Left colon (tissue), 2 donors: ENCODE measurements at places on chromosomes 7 and 10. TPM values are rescaled to one million over a fixed set of nuclear protein-coding genes. Genes with fewer than 3 reads are reported as not detected.

GRCh38 chr10:11434324-11434723 lies 177.1 kb downstream of the USP6NL start:
- no peak for DNase-seq

- DNase-seq = no peak
These were observed 165.6 kb upstream of the FAM3C start for GRCh38 chr7:121561717-121562116.

DNA sequence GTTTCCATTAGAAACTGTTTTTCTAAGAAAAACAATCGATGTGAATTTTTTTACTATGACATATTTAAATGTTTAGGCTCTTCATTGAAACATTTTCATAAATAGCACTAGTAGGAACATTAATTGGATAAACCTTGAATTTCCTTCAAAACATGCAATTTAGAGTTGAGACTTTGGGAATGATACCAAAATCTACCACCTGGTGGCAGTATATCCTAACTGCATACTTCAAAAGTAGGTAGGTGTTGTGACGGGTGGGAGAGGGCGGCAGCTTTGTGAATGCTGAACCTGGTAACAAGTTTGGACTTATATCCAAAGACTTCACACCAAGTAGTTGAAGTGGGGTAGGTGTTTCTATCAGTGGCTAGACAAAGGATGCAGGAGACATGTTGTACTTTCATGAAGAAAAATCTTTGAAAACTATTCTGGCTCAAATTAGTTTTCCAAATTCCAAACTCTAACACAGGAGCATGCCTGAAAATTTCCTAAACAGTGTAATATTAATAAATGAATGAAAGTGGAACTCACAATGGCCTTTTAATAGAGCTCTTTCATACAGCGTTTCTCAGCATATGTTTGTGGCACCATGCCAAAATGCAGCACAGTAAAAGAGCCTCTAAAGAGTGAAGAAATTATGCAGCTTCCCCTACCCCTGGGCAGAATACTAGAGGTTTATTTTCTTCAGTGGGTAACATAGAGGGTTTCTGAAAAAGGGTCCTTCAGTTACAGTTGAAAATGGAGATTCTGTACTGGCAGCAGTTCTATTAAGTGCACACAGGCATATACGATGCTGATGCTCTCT lies 201.0 kb upstream of the TPK1 start:
- no peak for DNase-seq

- no peak for DNase-seq
These were observed 26.3 kb downstream of the NEBL start for GRCh38 chr10:20870834-20871233.

DNA sequence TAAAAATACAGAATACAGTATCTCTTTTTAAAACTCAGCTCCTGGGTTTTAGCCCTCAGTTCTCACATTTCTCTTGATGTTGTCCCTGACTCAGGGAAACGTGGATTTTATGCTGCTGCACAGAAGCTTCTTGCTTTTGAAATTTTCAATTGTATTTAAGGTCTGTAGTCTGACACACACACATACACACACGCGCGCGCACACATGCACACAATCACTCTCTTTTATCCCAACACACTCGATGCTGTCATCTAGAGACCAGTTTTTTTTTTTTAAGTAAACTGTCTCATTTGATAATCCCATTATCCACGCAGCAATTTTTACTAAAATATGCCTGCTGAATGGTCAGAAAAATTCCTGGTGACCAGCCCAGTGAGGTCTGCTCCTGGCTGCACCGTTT lies 108.6 kb downstream of the KMT2E start:
- DNase-seq = no peak

DNA sequence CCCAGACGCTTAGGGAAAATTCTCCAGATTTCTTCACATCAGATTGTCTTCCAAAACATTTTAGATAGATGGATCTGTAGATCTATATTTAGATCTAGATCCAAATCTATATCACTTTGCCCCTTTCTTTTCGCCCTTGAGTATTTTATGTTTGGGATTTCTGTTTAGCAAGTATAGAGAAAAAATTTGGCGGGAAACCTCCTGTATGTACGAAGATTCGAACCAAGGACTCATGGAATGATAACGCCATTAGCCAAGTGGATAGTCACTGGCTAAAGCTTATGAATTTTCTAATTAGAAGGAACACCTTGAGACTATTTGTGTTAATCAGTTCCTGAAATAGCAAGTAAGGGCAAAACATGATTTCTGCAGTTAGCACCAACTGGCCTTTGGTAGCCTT lies 1.2 kb downstream of the THNSL1 start:
- no peak for DNase-seq

GRCh38 chr7:68691261-68692216 lies 906.7 kb upstream of the AUTS2 start:
- no peak for DNase-seq

- peak; percentile 79 for DNase-seq
These were observed 12.9 kb upstream of the BMS1 start for GRCh38 chr10:42769673-42770072.

GRCh38 chr10:8815969-8816368 lies 761.5 kb downstream of the GATA3 start:
- DNase-seq = no peak

- DNase-seq = no peak
These were observed 4.0 kb upstream of the MYOZ1 start for GRCh38 chr10:73645251-73645650.

- DNase-seq = no peak
These were observed 44.7 kb upstream of the PITRM1 start for GRCh38 chr10:3217301-3217700.

DNA sequence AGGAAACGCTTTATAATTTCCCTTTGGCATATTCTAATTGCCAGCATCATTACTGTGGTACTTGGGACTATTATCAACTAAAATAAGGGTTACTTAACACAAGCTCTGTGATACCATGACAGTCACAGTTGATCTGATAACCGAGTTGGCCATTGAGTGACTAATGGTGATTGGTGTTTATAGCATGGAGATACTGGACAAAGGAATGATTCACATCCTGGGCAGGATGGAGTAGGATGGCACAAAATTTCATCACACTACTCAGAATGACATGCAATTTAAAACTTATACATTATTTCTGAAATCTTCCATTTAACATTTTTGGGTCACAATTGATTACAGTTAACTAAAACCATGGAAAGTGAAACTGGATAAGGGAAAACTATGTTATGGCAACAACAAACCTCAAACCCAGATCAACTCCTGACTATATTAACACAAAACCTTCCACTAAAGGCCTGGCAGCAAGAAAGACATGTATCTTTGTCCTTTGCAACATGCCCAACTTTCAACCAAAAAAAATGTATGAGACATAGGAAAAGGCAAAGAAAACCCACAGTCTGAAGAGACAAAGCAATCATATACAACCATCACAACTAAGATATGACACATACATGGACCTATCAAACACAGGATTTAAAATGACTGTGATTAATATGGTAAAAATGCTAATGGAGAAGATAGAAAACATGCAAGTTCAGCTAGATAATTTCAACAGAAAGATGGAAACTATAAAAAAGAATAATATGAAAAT lies 208.5 kb upstream of the NRP1 start:
- DNase-seq = no peak

DNA sequence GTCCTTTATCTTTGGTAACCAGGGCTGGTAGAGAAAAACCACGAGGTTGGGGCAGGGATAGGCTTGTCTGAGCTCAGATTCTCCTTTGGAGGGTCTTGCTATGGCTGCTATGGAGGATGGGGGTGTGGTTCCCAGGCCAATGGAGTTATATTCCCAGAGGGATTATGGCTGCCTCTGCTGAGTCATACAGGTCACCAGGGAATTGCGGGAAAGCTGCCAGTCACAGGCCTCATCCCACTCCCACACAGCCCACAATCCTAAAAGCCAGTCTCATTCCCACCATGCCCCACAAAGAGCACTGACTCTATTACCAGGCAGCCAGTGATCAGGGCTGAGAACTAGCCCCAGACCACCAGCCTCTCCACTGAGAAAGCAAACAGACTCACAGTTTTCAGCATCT lies 316.6 kb upstream of the TMEM229A start:
- DNase-seq = no peak

DNA sequence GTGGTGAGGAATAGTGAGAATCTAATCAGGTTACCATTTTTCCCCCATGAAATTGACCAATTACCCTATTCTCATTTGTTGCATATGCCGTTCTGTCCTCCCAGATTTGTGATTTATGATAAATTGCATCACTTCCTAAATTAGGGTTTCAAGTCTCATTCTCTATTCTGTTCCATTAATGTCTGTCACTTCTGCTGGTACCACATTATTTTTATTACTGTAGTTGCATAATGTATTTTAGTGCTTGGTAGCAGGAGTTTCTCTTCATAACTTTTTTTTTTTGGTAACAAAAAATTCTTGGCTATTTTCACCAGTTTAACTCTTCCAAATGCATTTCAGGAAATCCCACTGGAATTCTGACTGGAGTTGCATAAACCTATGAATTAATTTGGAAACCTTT lies 44.0 kb upstream of the FAM133B start:
- DNase-seq = no peak

ACADSB gene
- total RNA-seq = 45.2 TPM

TAS2R4 gene
- 1.2 TPM for total RNA-seq

ST8SIA6 gene
- total RNA-seq = 1.1 TPM

ZNF365 gene
- not detected for total RNA-seq

CTBP2 gene
- 142 TPM for total RNA-seq

GFRA1 gene
- 5.1 TPM for total RNA-seq

ACBD5 gene
- 36.3 TPM for total RNA-seq

SORCS3 gene
- 0.22 TPM for total RNA-seq

LBX1 gene
- not detected for total RNA-seq
